ENCODE measurements at places on chromosomes 2 and 18. TPM values are rescaled to one million over a fixed set of nuclear protein-coding genes. Genes with fewer than 3 reads are reported as not detected.

GAREM2 gene
- 2.3 TPM for total RNA-seq

GAL3ST2 gene
- not detected for total RNA-seq

GRCh38 chr2:130302164-130302886, 40.4 kb upstream of the IMP4 start:
- DNase-seq, result no peak

GRCh38 chr2:46326231-46326980, 29.2 kb downstream of the EPAS1 start:
- no peak for DNase-seq

DNA sequence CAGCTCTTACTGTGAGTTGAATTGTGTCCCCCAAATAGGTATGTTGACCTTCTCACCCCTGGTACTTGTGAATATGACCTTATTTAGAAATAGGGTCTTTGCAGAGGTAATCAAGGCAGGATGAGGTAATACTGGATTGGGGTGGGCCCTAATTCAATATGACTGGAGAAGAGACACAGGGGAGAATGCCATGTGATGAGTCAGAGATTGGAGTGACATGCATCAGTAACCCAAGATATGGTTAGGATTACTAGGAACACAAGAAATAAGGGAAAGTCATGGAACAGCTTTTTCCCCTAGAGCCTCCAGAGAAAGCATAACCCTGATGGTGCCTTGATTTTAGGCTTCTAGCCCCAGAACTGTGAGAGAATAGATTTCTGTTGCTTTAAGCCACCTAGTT, 37.0 kb upstream of the ATP5MC3 start:
- DNase-seq, result no peak

GRCh38 chr2:86787736-86788135, 3.0 kb downstream of the CD8A start:
- no peak for DNase-seq

DNA sequence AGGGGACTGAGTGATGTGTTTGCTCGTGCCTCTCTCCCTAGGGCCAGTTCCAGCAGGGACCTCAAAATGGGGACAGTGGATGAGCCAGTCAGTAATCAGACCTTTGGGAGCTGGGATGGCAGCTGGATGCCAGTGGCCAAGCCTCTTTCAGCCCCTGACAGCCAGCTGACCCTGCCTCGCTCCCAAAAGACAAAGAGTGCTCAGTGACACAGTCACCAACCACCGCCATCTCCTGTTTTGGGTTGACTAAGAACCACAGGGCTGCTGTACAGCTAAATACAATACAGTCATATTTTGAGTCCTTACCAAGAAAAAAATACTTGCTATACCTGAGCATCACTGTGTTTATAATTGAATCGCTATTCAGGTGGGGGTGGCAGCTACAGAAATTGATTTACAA, 75.7 kb downstream of the POU3F3 start:
- no peak for DNase-seq

DNA sequence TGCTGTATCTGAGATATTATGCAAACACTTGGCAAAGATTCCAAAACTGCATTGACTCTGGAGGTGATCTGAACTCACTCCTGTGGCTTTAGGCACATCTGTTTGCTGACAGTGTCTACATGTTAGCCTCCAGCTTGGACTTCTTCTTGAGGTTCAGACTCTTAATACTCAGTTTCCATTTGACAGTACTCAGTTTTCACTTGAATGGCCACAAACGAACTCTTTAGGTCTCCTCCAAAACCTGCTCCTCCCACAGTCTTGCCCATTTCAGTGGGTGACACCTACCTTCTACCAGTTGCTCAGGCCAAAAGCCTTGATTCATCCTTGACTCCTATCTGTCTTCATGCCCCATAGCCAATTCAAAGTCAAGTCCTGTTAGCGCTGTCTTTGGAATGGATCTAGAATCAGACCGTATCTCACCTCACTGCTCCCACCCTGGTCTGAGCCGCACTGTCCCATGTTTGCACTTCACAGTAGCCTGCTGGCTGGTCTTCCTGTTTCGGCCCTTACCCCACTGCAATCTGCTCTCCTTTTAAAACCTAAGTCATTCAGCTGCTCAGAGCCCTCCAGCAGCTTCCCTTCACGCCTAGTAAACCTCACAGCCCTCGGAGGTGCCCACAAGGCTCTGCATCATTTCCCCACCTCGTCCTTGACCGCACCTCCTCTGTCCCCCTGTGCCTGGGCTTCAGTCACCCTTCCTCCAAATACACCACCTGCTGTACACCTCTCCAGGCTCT, 10.5 kb downstream of the ATG16L1 start:
- no peak for DNase-seq

GRCh38 chr2:61471905-61472805, 1.3 kb upstream of the USP34 start:
- peak; percentile 15 for DNase-seq

DNA sequence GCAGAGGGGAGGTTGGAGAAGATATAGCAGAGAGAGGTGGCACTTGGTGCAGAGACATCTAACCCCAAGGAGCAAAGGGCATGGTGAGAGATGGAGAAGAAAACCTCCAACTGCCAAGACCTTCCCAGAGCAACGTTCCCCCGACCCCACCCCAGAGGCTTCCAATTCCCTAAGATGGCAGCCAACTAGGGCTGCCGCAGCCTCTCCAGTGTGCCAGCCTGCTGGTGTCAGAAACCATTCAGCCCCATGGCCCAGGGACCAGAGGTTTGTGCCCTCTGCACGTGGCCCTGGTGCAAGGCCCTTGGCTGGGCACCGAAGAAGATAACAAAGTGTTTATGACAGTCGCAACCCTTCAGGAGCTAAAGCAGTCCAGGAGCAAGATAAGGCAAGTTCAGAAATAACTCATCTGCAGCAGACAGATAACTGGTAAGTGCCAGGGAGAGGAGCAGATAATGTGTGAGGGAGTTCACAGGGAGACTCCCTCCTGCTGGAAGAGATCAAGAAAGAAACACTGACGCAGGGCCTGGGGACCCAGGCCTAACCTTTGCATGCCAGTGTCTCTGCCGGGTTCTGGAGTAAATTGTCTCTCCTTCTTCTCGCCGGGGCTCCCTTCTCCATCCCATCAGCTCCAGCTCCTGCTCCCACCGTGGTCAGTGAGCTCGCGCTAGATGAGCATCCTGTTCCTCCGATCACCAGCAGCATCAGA, 66.1 kb upstream of the ID2 start:
- no peak for DNase-seq

Data from HT1080 (cell line).